ENCODE measurements at places on chromosomes 2 and 18.

- no peak for DNase-seq
These were observed 39.4 kb downstream of the SH2D6 start for GRCh38 chr2:85457877-85458316.

DNA sequence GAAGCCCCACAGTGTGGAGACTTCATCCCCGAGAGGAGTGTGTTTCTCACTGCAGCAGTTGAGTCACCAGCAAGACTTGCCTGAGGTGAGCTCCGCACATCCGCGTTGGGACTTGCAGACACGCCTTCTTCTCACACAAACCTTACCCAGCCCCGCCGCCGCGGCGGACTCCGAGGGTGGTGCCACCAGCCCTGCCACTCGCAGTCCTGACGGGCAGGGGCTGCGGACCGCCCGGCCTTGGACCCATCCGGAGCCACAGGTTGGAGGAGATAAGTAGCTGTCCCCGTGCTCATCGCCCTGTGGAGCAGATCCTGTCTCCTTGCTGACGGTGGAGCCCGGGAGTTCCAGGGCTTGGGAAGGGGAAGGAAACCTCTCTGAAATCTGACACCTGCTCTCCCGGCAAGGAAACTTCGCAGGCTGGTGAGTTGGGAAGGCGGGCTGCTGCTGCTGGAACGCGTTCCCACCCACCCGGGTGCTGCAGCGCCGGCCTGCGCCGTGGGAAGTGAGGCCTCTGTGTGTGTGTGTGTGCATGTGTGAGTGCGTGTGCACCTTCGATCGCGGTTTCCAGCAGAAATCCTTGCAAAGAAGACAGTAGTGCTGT lies at the start of gene RAB27B:
Gene RAB27B, plus strand, starts transcription at position 197 of the 601 bp plus-strand sequence. CDS start 49,109 bp downstream, outside the sequence.
- no peak for DNase-seq

DNA sequence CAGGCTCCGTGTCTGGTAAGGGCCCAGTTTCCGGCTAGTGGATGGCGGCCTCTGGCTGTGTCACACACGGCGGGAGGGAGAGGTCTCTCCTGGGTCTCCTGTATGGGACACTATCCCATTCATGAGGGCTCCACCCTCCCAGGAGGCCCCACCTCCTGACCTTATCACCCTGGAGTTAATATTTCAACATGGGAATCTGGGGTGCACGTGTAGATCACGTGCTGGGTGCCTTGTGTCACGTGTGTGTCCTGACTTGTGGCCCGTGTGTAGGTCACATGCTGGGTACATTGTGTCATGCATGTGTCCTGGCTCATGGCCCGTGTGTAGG lies 9.9 kb downstream of the NEU4 start:
- peak; percentile 22 for DNase-seq

DNA sequence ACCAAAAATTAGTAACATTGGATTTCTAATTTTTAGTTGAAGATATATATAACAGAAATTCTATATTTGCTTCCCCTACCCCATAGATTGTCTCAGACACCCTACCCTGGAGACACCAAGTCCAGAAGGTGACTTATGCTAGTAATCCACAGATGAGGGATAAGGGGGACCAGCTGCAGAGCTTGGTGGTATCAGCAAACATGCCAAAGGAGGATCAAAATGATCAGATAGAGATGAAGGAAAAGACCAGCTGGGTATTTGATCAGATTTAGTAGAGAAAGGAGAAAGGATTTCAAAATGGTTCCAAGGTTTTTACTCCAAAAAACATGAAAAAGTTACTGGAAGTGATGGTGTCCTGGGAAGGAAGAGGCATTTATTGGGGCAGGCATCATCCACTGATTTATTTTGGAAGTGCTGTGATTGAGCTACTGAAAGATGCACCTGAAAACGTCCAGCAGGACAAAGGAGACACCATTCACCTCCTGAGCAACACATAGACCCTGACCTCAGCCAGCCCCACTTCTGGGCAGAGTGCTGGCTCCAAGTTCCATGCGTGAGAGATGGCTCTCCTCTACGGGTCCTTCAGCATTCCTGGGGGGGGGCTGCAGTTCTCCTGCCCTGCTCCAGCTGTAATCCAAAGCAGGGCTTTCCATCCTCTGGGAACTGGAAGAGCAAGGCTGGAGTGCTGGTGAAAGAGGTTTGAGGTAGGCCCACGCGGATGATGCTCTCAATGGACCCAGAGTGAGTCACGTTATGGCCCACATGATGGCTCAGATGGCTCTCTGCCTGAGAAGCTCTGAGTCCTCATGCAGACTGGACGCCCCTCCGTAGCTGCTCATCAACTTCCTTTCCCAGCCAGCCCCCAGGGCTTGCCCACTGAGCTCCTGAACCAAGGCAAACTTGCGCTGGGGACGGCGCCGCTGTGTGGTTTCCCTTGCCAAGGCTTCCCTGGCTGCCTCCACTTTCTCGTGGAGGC lies 3.7 kb upstream of the LRRFIP1 start:
- no peak for DNase-seq

- DNase-seq: no peak
These were observed 15.1 kb upstream of the CYRIA start for GRCh38 chr2:16680781-16681180.

DNA sequence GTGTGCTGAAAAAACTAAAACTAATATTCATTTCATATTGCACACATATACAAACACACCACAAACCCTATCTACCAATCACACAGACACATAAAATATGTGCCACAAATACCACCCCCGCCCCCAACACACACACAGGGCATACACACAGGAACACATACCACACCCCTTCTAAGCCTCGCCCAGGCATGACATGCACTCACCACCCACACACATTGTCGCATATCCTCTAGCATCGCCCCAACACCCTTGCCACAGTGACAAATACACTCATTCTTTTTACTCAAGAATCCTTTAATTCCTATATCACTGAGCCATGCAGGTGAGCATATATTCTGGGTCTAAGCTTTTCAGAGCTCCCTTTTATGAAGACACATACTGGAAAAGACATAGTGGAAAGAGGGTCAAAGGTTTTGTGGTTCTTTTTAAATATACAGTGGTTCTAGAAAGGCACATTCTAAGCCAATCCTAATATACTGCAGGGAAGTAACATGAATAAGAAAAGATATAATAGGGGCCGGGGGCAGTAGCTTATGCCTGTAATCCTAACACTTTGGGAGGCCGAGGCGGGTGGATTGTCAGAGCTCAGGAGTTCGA lies 24.5 kb upstream of the LCLAT1 start:
- DNase-seq: peak; percentile 67

DNA sequence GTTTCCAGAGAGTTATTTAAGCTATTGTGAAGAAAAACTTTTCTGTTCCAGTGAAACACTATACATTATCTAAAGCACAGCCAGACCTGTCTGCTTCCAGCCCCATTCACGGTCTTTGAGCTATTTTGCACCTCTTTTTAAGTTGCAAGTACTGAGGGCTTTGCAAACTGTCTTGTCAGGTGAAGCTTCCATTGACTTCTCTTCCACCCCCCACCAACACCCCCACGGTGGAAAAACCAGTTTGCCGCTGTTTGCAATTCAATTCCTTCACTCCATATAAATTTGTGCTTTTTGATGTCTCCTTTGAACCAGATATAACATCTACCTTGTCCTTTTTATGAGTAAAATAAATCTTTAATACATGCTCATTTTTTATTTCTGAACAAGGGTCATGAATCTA lies 15.7 kb downstream of the B3GNT7 start:
- DNase-seq: no peak

- no peak for DNase-seq
These were observed 776.3 kb downstream of the BCL11A start for GRCh38 chr2:59777120-59777519.

GRCh38 chr2:134976074-134976702 lies 57.6 kb downstream of the CCNT2 start:
- no peak for DNase-seq

DNA sequence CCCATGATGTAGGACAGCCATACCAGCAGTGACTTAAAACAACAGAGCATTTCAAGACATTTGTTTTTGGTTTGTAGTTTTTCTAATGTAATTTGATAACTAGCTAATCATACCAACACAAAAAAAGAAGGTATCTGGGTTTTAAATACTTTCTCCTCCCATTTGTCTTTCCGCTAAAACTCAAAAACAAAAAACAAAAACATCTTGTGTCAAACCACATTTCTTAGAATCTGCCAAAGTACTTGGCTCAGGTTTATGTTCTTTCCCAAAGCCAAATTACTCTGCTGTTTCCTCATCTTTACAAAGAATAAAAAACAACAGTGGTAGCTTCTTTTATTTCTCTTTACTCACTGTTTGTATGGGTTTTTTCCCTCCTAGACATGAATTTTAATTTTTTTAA lies 71.5 kb downstream of the GREB1L start:
- no peak for DNase-seq

GRCh38 chr2:177353187-177353478 lies 39.4 kb upstream of the AGPS start:
- DNase-seq: peak; percentile 36

DNA sequence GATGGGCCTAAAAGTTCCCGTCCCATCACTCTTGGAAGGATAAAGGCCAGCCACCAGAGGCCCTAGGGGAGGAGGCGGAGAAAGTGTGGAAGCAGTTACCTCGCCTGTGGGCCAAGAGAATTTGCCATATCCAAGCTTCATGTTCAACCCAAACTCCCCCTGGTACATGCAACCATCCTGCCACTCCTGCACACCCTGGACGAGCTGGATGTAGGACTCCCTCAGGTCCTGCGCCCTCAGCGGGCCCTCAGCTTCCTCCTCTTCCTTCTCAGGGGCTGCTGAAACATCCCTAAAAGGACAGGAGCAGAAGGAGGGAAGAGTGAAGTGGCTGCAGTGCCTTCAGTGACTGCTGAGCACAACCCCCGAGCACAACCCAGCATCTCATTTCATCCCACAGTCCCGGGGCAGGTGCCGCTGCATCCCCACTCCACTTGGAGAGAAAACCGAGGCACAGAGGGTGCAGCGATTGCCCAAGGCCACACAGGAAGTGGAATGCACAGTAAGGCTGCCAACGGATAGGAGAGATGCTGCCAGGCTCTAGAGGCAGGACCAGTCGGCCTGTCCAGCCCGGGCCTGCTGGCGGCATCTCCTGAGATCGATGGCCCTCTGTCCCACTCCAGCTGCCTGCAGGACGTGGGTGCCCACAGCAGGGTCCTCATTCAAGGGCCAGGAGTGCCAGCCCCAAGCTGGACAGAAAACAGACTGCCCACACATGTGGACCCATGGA lies 2.9 kb downstream of the ANKMY1 start:
- no peak for DNase-seq

DNA sequence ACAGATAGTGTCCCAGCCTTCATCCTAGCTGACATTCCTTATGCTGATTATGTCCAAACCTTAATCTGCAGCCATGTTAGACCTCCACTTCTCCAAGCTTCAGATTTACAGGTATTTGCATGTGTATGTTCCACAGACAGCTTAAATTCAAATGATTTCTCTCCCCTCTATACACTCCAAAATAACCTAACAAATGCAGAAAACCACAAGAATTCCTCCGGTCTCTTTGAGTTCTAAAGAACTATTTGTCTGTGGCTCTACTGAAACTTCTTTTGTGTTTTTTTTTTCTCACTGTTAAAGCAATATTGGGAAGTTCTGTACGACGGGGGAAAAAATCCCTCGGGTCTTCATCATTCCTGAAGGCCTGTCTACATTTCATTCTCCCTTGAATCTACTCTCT lies 8.6 kb downstream of the NDUFS1 start:
- DNase-seq: no peak

Measured in inflammatory macrophage (primary cell).